Activated CD8-positive, alpha-beta T cell treated with anti-CD3 and anti-CD28 coated beads, Interleukin-2, amount 10 ng/mL, durations not matched to agents 7 days and 5 days (primary cell): ENCODE measurements at places on chromosomes 4 and X.

- H3K36me3 ChIP-seq, result peaks cover 82% of the 10 kb centered on the region
- H3K27ac ChIP-seq, result peak overlapping the region; percentile 39
- no peak overlapping the region for H3K4me3 ChIP-seq
- no peaks in the 10 kb centered on the region for H3K27me3 ChIP-seq
These were observed 37.9 kb downstream of the WDR1 start for GRCh38 chr4:10078481-10079233.

DNA sequence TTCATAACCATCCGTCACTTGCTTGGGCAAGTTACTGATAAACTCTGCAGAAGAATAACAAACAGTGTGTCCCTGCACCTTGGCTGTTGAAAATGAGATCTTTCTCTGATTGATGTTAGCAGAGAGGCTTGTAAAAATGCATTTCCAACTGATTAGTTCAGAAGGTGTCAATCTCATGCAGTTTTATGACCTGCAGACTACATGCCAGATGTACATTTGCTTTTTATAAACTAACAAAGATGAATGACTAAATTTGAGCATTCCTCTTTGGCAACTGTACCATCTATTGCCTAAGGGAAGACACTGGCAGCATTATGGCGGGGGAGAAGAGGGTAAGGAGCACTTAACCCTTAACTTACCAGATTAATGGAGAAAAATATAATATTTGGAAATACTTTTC is 192.8 kb downstream of the DCTD start:
- H3K4me3 ChIP-seq, result no peak overlapping the region
- H3K27ac ChIP-seq, result no peak overlapping the region
- no peaks in the 10 kb centered on the region for H3K27me3 ChIP-seq
- DNase-seq, result no peak
- H3K4me1 ChIP-seq, result no peaks in the 10 kb centered on the region
- no peaks in the 10 kb centered on the region for H3K36me3 ChIP-seq

GRCh38 chr4:101853691-101854090 is 63.2 kb downstream of the BANK1 start:
- H3K27me3 ChIP-seq, result no peaks in the 10 kb centered on the region
- H3K27ac ChIP-seq, result no peak overlapping the region
- no peaks in the 10 kb centered on the region for H3K36me3 ChIP-seq
- no peak for DNase-seq

DNA sequence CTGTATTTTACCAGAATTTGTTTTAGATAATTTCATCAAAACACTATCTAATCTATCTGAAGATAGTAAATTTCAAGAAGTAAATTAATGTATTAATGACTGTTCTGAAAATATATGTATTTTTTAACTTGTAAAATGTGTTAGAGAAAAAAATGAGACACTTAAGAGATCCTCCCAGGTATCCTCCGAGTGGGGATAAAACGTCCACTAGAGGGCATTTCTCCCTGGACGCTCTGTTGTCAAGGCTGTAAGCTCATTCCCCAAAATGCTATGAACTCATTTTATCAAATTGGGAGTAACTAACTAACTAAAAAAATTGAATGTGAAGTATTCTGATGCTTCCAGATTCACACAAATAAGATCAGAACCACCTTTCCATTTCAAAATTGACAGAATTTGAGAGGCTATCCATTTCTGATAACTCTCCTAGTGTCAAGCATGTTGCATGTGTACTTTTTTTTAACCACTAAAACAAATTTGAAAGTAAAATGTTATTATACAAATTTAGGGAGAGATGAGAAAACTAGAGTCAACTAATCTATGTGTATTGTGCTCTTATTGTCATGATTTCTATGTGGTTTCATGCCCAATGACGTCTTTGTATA is 337.3 kb upstream of the HS3ST1 start:
- H3K27ac ChIP-seq, result no peak overlapping the region
- no peaks in the 10 kb centered on the region for H3K27me3 ChIP-seq
- no peaks in the 10 kb centered on the region for H3K36me3 ChIP-seq
- H3K4me3 ChIP-seq, result no peak overlapping the region
- H3K4me1 ChIP-seq, result no peaks in the 10 kb centered on the region

GRCh38 chr4:168071304-168071703 is 21.0 kb upstream of the ANXA10 start:
- no peak overlapping the region for H3K27ac ChIP-seq
- H3K4me1 ChIP-seq, result no peaks in the 10 kb centered on the region
- H3K27me3 ChIP-seq, result no peaks in the 10 kb centered on the region
- no peak overlapping the region for H3K4me3 ChIP-seq
- no peak for DNase-seq
- H3K36me3 ChIP-seq, result no peaks in the 10 kb centered on the region
